T1000 (cell line): ENCODE measurements at places on chromosomes 11 and 22.

DNA sequence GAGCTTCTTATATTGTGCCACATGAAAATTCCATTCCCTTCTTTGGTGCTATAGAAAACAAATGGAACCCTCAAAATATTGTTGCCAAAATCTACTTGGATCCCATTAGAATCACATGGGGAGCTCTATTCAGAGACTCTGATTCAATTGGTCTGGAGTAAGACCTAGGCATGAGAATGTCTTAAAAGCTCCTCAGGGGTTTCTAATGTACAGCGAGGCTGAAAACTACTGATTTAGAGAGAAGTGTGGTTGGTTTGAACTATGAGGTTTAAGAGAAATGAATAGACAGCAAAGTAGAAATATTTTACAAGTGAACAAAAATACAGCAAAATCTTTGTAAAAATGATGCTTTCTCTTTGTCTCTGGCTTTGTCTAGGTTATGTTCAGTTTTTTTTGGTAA, 514.7 kb downstream of the CNTN5 start:
- no peak for DNase-seq

- DNase-seq = no peak
These were observed 24.4 kb downstream of the ARHGAP8 start for GRCh38 chr22:44776605-44777363.

- DNase-seq = no peak
These were observed 43.0 kb downstream of the RASSF10 start for GRCh38 chr11:13052130-13052571.

DNA sequence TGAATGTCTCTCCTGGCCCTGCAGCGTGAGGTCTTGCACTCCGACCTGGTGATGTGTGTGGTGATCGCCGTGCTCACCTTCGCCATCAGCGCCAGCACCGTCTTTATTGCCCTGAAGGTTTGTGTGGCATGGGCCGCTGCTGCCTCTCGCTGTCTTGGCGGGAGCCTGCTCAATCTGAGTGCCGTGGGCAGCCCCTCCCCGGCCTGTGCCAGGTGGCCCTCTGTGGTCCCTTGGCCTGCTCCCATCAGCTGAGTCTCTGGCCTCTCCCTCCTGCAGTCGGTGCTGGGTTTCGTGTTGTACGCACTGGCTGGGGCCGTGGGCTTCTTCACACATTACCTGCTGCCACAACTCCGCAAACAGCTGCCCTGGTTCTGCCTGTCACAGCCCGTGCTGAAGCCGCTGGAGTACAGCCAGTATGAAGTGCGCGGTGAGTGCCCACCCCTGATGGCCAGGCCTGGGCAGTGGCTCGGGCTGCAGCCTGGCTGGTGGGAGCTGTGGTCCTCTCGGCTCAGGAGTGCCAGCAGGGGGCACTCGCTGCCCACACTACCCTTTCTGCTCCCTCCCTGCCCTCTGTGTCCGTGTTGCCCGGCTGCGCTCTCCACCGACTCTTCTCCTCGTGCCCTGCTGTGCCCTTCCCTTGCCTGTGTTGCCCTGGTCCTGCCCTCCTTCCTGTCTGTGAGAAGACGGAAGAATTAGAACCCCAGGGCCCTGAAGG, 10.2 kb downstream of the PCNX3 start:
- DNase-seq = no peak

GRCh38 chr11:45726493-45727054, 61.2 kb upstream of the CHST1 start:
- DNase-seq = no peak

DNA sequence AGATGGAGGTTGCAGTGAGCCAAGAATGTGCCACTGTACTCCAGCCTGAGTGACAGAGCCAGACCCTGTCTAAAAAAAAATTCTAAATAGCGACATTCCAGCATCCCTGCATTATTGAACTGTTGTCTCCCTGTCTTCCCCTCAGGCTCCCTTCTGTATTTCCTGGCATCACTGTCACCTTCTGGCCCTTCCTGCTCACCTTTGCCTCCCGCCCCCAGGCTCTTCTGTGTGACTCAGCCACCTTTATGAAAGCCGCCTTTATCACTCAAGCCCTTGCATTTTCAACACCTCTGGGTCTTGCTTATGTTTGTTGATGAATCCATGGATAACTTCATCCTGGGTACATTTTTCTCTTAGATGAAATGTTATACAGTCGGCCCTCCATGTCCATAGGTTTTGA, 21.1 kb downstream of the UBASH3B start:
- DNase-seq = no peak

- no peak for DNase-seq
These were observed 67.0 kb downstream of the ARHGAP20 start for GRCh38 chr11:110645253-110645652.

- no peak for DNase-seq
These were observed 242.0 kb upstream of the SYN3 start for GRCh38 chr22:33300165-33300564.

DNA sequence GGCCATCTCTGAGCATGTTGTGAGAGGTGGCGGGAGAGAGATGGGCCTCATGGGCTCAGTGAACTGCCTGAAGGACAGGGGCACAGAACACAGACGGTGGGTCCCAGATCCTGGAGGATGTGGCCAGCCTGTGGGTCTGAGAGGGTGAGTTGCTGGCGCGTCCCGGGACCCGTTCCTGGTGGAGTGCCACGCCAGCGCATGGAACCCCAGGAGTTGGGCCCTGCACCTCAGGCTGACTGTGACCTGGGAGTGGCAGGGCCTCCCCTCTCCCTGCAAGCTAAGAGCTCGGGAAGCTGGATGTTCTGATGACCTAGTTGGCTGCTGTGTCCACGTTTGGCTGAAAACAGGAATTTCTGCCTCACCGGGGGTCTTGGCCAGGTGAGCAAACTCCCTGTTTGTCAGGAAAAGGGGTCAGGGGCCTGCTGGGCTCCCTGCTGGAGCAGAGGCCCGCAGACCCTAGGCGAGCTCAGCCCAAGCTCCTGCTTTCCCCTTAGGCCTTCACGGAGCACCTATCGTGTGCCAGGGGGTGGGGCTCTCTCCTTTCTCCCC, 15.0 kb downstream of the LRRC32 start:
- no peak for DNase-seq

- DNase-seq = no peak
These were observed 77.0 kb upstream of the FGF3 start for GRCh38 chr11:69896250-69896649.

- DNase-seq = no peak
These were observed 43.3 kb upstream of the MMP7 start for GRCh38 chr11:102573851-102574250.

GRCh38 chr11:79400717-79401330, 40.0 kb downstream of the TENM4 start:
- DNase-seq = no peak

DNA sequence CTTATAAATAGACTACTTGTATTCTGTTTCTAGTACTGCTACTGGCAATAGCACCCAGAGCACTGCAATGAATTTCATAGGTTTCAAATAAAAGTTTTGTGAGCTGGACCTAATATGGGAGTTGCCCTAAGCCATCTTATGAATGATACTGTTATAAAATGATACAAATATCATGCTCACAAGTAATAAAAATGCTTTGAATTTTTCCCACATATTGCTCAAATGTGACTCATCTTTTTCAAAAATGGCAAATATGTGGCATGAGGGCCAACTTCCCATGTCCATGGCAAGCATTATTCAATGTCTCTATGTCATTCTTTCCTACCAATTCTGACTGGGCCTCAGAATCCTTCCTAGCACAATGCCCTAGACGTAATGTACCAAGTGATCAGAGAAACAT, 137.6 kb downstream of the TRPC6 start:
- no peak for DNase-seq

DNA sequence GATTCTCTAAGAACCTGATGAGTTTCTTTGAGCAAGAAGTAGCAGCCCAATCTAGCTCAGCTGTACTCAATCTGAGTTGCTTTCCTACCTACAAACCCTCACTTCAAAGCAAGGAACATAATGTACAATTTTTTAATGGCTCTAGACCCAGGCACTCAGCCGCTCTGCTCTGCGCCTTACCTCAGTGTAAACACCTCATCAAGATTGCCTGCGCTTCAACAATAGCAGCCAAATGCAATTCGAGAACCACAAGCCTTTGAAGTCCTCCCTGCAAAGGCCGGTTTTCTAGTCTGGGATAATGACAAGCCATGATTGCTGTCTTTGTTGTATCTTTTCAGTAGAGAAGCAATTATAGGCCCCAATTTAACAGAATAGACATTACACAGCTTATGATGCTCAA, 38.0 kb downstream of the JHY start:
- DNase-seq = no peak

GRCh38 chr11:27357250-27357649, 5.8 kb downstream of the CCDC34 start:
- no peak for DNase-seq

GRCh38 chr22:19178065-19178656, 375 bp downstream of the SLC25A1 start:
- DNase-seq = no peak

DNA sequence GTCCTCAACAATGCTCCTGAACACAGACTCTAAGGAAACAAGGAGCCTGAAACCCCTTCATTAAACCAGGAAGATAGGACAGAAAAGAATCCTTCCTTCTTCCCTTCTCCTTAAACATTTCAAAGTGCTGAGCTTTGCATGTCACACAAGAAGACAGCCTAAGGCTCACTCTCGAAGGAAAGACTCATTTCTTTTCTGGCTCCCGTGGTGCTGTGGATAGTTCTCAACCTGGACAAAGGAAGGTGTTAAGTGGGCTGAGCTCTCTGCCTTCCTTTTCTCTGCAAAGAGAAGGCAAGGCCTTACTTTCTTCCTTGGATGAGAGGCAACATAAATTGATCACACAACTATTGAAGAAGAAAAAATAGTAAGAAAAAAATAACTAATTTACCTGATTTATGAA, 452.4 kb upstream of the DDI1 start:
- DNase-seq = no peak

- DNase-seq = no peak
These were observed 16.2 kb downstream of the TBCEL start for GRCh38 chr11:121039971-121040613.

DNA sequence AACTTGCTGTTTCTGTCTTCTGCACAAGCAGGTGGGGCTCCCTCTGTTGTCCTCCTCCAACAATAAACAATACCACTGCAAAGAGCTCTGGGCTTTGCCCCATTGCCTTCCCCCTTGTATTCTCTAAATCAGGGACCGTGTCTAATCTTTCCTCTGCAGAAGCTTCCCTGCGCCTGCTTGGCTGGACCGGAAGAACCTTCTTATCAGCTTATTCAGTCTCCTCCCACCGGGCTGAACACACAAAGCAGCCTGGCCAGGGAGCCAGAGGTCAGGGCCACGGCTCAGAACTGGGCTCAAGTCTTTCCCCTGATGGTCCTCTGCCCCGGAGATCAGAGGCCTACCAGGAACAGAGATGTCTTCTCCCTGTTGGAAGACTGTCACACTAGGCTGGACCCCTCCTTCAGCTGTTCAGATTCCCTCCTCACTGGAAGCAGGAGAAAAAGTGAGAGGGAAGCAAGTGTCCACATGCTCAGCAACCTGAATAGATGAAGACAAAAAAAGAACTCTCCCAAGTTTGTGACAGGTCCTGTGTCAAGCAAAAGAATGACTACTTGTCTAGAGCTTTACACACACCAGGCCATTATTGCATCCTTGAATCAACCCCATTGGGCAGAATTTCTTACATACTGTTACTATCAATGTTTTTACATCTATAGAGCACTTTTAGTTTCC, 63.7 kb downstream of the RAB30 start:
- DNase-seq = no peak

GRCh38 chr11:16184588-16184987, 171.8 kb downstream of the SOX6 start:
- DNase-seq = no peak

DNA sequence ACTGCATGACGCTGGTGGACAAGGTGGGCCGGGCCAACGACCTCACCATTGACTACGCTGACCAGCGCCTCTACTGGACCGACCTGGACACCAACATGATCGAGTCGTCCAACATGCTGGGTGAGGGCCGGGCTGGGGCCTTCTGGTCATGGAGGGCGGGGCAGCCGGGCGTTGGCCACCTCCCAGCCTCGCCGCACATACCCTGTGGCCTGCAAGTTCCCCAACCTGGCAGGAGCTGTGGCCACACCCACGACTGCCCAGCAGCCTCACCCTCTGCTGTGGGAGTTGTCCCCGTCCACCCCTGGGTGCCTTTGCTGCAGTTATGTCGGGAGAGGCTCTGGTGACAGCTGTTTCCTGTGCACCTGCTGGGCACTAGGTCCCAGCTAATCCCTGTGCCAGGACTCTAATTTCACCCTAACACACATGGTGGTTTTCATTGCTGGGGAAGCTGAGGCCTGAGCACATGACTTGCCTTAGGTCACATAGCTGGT, 49.0 kb upstream of the PPP6R3 start:
- DNase-seq = no peak

- DNase-seq = no peak
These were observed 19.0 kb upstream of the ARFGAP3 start for GRCh38 chr22:42876041-42876440.

DNA sequence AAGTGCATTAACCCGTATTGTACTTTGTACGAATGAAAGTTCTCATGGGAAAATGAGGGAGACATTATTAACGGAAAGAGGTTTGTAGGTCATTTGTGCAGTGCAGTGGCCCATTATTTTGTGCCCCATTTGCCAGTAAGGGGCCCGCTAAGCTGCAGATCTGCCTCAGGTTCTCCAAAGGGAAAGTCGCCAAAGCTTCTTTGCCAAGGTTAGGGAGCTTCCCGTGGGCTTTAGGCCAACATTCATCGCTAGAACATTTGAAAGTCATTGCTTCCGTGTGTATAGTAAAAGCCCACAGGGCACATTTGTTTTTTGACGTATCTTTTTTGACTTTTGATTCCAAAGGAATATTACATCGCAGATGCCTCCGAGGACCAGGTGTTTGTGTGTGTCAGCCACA, 61.0 kb upstream of the SORL1-AS1 start:
- DNase-seq = no peak

GRCh38 chr22:37633625-37634416, 5.6 kb upstream of the SH3BP1 start:
- no peak for DNase-seq

- DNase-seq = no peak
These were observed 84.4 kb upstream of the FIBIN start for GRCh38 chr11:26909515-26909914.

DNA sequence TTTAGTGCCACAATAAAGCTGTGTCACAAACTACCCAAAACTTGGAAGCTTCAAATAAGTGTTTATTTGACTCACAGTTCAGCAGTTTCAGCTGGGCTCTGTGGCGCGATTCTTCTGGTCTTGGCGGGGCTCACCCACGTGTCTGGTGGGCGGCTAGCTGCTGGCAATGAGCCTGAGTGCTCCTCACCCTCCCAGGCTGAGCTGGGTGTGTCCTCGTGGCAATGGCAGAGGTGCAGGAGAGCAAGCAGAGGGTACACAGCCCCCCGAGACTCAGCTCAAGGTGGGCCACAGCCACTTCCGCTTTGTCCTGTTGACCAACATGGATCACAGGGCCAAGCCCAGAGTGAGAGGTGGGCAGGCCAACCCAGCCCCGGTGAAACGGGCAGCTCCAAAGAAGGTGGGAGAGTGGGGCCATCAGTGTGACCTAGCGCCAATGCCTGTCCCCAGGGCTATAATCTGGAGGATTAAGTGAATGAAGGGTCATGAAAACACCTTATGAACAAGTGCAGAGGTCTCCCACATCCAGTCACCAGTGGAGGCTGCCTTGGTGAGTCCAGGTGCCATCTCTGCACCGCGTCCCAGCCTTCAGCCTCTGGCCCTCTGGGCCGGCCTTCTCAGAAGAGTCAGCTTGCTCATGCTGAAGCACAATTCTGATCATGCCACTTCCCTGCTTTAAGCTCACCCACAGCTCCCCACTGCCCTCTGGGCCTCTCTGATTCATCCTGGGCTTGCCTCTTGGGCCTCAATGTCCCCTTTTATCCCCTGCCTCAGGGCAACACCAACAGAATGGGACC, 74.6 kb upstream of the RTL6 start:
- no peak for DNase-seq
